HuH-7 (cell line): ENCODE measurements at places on chromosomes 12 and 14.
A peak's percentile ranks its signal among the peaks of the same experiment; 100 is the strongest.

DNA sequence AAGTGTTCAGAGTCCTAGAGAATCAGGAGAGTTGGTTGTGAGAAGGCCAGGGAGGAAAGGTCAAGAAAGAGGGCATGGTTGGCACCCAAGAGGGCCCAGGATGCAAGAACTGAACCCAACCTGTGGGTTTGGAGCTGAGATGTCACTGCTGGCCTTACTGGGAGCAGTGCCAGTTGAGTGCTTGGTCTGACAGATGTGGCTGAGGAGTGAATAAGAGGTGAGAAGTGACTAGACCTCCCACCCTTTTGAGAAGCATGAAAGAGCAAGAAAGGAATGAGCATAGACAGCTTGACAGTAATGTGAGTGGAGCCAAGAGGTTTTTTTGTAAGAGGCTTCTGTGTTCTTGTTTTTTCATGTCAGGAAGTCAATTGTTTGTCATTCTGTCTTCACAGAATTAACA is 95.3 kb downstream of the FGD4 start:
- DNase-seq, result no peak

DNA sequence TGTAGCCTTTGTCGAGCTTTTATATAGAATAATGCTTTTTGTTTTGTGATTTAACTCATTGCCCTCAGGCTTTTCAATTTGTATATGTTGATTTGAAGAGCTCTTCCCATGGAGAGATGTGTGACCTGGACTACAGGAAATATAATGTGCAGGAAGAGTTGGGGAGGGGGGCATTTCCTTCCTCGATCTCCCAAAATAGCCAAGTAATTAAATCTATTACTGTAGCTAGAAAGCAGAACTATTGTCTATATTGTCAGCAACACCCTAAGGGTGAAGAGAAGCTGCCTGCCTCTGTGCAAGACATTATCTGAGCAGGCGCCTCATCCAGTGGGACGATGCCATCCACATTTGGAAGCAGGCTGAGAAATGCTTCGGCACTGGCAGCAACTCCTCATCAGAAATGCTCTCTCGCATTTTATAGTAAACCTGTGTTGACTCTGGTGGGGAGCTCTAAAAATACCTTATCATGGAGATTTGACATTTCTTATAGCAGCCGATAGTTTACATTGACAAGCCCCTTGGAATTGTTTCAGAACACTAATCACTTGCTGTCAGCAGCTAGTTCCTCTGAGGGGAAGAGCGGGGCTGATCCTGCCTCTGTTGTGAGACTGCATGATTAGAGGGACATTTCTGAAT is 392.5 kb upstream of the RGS6 start:
- no peak for DNase-seq

GRCh38 chr14:97978341-97978740 is 1181.2 kb downstream of the VRK1 start:
- peak; percentile 23 for DNase-seq

GRCh38 chr12:79848339-79848738 is 86.6 kb downstream of the PPP1R12A start:
- no peak for DNase-seq
